ENCODE measurements at places on chromosomes 4 and X.

DNA sequence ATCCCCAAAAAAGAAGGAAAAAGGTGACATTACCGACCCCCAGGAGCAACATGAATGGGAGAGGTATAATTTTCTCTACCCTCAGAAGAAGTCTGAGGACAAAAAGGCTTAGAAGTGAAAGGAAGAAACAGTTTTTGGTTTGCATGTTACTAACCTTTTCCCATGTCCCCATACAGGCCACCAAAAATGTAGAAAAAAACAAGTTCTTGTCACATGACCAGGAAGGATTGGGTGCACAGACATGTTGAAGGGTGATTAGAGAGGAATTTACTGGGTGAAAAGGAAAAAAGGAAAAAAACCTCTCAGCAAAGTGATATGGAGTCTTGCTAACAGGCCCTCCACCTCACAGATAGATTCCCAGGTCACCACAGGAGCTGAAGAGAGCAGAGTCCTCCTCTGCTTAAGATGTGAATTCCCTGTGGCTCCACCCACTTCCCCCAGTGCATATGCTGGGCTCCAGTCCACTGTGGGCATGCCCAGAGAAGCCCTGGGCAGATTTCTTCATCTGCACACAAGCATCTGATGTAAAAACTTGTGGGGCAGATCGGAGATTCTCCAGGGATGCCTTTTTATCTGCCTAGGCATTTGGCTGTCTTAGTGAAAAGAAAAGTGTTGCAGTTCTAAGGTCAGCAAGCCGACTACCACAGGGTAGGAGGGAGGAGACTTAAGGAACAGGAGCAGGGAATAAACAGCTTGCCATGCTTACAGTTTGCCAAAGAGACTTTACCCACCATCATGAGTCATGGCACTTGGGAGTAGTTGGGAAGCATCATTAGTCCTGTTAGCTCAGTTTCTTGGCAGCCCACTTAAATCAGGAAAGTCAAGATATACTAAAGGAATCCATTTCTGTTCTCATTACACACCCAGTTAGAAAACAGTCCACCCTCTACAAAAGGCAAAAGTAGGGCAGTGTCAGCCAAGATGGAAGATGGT lies 25.0 kb upstream of the PASD1 start:
- DNase-seq, result no peak

- DNase-seq, result no peak
Observed at GRCh38 chr4:23153076-23153475, 460.3 kb downstream of the GBA3 start.

DNA sequence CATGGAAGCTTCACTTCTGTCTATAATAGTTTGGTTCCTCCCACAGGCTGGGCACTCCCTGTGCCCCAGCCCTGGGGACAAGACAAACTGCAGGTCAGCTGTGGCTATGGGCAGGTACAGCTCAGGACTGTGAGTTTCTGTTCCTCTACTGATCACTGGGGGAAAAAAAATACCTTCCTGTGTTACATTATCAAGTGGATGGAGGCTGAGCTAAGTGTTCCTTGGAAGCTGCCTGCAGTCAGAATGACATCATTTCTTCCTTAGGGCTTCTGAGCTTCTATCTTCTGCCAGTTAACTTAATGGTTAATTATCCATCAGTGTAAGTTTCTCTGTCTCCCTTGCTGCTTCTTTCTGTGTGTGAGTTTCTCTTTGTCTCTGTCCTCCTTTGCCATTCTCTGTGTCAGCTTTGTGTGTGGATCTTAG lies 4.6 kb downstream of the RAB33A start:
- DNase-seq, result no peak

DNA sequence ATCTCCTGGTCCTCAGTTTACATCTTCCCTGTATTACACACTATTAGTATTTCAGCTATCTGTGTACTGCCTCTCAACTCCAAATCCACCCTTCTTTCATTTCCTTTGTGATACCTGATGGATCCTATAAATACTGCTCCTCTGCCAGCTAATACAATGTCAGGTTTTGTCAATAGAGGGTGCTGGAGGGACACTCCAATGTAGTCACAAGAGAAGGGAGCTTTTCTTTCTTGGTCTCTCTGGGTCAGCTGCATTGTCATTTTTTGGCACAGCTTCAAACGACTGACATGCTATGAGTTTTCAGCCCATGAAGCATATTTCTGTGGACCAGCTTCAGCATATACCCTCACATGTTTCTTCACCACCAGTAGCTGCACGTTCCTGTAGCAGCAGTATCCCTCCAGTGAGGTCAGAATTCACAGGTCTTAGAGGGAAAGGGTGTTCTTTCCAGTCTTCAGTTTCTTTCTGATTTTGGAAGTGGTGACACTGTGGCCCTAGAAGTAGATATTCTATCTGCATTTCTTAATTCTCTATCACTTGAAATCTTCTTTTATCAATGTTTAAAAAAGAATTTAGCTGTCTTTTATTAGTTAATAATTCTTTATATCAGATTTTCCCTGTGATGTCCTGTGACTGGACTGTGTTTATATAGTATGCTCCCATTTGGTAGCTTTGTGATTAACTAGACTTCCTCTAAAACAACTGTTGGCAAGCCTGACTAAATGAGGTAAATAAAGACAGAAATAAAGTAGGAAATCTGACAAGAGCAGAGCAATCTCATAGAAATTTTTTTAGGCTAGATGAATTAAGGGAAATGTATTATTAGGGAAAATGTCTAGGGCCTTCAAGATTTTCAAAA lies 60.6 kb downstream of the GABRA2 start:
- DNase-seq, result no peak

GRCh38 chrX:139972629-139973624 lies 7.6 kb upstream of the CXorf66 start:
- no peak for DNase-seq

Data from stimulated activated CD4-positive, alpha-beta T cell treated with anti-CD3 and anti-CD28 coated beads, TNF-alpha, amount 100 ng/mL, for 4 hours (primary cell).